SW 1271 (cell line): ENCODE measurements at places on chromosomes 5 and 9.

DNA sequence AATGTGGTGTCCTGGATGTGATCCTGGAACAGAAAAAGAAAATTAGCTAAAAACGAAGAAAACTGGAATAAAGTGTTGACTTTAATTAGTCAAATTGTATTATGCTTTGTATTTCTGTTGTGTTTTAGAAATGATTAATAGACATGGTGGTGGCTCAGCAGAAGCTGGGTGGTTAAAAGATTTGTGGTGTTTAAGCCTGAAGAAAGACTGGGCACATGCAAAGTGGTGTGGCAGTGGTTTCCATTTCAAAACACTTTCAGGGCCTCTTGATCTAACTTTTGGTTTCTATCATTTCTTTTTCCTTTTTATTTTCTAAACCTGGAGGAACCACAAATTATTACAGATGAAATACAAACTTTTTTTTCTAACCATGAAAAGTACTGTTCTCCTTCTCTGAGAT is 44.1 kb downstream of the ADGRV1 start:
- DNase-seq: no peak

- no peak for DNase-seq
These were observed 57.0 kb upstream of the MEGF10 start for GRCh38 chr5:127233590-127233989.

- no peak for DNase-seq
These were observed 80.5 kb downstream of the PALM2AKAP2 start for GRCh38 chr9:109860521-109860920.

- DNase-seq: no peak
These were observed 69.2 kb upstream of the PLPP1 start for GRCh38 chr5:55603922-55604321.

- DNase-seq: no peak
These were observed 421.1 kb upstream of the FTMT start for GRCh38 chr5:121430538-121430937.

- DNase-seq: no peak
These were observed 732.7 kb downstream of the SEMA5A start for GRCh38 chr5:8813180-8813579.

DNA sequence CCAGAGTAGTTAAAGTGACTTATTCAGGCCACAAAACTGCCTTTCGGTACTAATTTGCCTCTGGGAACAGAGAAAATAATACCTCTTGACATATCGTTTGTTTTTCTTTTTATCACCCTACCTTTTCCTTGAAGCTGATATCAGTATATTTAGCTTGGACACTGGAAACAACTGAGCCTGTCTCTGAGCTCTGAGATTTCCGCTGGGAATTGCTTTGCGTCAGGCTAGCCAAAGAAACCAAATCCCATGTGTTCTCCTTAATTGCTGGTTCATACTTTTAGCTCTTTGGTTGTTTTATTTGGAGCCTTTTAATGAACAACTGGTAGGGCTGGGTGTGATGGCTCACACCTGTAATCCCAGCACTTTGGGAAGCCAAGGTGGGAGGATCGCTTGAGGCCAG is 30.3 kb upstream of the SNAPC3 start:
- no peak for DNase-seq

DNA sequence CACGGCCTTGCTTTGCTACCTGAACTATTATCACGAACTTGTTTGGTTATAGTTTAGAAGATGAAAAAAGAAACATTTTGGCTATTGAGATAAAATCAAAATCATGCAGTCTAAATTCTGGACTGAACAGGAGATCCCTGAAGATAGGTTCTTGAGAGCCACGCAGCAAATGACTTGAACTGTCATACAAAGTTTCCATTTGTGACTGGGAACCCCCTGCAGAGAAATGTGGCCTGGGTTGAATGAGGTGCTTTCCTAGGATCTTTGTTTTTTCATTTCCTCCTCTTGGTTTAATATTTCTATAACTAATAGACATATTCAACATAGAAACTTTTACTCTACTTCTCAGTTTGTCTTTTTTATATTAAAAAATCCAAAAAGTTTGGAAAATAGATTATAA is 184.7 kb upstream of the TRPM3 start:
- no peak for DNase-seq

- no peak for DNase-seq
These were observed 11.8 kb downstream of the C5orf63 start for GRCh38 chr5:127061537-127061936.

DNA sequence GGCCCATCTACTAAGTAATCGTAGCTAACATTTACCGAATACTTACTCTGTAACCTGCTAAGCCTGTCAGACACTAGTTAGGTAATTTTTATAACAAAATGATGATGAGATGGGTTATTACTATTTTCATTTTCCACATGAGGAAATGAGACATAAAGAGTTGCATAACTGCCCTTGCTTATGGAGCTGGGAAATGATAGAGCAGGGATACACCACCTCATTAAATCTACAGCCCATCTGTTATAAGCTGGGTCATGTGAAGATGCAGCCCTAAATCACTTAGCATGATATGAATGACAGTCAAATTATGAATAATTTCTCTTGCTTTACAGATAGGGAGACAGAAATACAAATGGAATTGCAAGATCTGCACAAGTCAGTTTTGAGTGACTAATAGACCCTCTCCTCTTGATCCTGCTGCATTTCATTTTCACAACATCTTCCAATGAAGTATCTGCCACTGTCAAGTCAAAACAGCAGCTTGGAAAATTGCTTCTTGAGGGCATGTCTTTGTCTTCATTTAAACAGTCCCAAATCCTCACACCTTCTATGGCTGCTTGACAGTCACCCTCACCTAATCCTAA is 364.7 kb downstream of the PRELID2 start:
- DNase-seq: no peak

DNA sequence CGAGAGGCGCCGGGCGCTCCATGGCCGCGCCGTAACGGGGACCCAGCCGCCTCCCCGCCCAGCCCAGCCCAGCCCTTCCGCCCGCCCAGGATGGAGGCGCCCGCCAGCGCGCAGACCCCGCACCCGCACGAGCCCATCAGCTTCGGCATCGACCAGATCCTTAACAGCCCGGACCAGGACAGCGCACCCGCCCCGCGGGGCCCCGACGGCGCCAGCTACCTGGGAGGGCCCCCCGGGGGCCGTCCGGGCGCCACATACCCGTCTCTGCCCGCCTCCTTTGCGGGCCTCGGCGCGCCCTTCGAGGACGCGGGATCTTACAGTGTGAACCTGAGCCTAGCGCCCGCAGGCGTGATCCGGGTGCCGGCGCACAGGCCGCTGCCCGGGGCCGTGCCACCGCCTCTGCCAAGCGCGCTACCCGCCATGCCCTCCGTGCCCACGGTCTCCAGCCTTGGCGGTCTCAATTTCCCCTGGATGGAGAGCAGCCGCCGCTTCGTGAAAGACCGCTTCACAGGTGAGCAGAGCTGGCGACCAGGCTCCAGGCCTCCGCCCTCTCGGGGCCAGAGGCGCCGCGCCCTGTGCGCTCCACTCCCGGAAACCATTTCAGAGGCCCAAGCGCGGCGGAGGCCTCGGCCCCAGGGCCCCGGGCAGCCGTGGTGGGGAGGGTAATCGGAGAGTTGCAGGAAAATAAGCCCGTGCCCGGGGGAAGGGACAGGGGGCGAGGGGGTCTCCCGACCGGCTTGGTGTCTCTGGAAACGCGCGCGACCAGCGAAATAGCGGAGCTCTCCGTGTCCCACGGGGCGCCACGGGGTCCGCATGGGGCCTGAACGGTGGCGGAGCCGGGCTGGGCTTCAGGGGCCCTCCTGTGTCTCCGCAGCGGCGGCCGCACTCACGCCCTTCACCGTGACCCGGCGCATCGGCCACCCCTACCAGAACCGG is 496 bp downstream of the TLX3 start:
- no peak for DNase-seq

DNA sequence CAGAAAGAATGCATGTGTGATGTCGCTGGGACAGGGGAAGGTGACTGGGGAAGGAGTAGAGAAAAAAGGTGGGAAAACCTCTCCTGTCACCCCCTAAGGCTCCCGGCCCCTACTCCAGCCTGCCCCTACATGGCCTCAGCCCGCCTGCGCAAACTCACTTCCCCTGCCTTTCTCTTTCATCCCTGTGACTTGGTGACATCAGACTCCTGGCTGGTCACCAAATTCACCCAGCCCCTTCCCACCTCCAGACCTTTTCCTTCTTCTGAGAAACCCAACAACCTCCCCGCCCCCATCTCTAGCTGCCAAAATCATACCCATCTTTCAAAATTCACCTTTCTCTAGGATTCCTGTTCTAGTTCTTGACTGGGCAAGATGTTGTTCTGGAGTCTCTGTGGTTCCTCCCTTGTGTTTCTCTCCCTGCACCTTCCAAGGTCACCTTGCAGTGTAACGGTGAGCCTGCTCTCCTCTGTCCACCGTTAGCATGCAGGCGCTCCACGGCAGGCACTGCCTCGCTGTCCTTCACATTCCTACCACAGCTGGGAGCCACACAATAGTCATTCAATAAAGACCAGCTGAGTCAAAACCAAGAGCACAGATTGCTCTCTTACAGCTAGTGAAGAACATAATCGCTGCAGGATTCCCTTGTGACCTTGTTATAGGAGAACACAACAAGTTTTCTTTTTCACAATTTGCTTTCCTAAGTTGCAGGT is 134.5 kb downstream of the FANCC start:
- no peak for DNase-seq

GRCh38 chr5:107948377-107948776 is 277.6 kb upstream of the EFNA5 start:
- no peak for DNase-seq

GRCh38 chr5:157558041-157558595 is 17.5 kb downstream of the ADAM19 start:
- no peak for DNase-seq

GRCh38 chr5:170254056-170254455 is 21.3 kb downstream of the C5orf58 start:
- no peak for DNase-seq

- no peak for DNase-seq
These were observed 60.9 kb downstream of the RXRA start for GRCh38 chr9:134386951-134387831.

DNA sequence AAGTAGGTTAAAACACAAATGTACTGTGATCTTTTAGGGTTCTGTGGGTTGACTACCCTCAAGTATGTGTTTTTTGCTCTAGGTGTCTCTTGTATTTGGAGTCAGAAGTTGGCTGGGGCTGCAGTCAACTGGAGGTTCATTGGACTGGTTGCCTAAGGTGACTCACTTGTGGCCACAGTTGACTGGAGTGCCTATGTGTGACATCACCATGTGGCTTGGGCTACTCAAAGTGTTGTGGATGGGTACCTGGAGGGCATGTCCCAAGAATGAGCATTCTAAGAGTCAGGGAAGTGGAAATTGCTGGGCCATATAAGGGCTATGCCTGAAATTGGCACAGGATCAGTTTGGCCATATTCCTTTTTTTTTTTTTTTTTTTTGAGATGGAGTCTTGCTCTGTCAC is 27.4 kb downstream of the SNX30 start:
- DNase-seq: no peak
